T-helper 2 cell treated with Interferon-gamma antibody and Interleukin-4, amounts not matched to agents 100 ng/mL and 5 ng/mL, for 36 hours (primary cell): ENCODE measurements at places on chromosomes 12 and 14. TPM values are rescaled to one million over a fixed set of nuclear protein-coding genes. Genes with fewer than 3 reads are reported as not detected.

The RFX4 gene
- not detected in 2 replicates for total RNA-seq

The KRT6C gene
- total RNA-seq = not detected in 2 replicates

The TAS2R10 gene
- 1.1 and 1.3 TPM in 2 replicates for total RNA-seq

The NEK9 gene
- 67.6 and 69.5 TPM in 2 replicates for total RNA-seq
